ENCODE measurements at places on chromosomes 1 and 21.

DNA sequence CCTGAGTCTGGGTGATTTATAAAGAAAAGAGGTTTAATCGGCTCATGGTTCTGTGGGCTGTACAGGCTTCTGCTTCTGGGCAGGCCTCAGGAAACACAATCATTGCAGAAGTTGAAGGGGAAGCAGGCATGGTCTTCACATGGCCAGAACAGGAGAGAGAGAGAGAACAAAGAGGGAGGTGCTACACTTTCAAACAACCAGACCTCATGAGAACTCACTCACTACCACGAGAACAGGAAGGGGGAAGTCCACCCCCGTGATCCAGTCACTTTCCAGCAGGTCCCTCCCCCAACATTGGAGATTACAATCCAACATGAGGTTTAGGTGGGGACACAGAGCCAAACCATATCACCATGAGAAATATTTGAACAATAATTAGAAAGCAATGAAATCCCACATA is 222.9 kb downstream of the FAM72C start:
- no peak for DNase-seq

DNA sequence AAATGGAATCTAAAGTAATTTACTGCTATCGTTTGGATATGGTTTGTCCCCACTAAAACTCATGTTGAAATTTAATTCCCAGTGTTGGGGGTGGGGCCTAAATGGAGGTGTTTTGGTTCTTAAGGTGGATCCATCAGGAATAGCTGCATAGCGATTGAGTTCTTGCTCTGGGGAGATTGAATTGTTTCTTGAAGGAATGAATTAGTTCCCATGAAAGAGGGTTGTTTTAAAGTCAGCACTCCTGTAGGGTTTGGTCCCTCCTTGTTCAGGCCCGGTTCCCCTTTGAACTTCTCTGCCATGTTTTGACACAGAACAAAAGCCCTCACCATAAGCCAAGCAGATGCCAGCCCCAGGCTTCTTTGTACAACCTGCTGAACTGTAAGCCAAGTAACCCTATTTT is 170.9 kb downstream of the COL11A1 start:
- no peak for DNase-seq

- DNase-seq: no peak
Measured at GRCh38 chr1:44347280-44347679, 7.8 kb downstream of the ERI3 start.

GRCh38 chr21:32941263-32941662 is 84.5 kb upstream of the OLIG2 start:
- DNase-seq: no peak

- DNase-seq: peak; percentile 75
Measured at GRCh38 chr1:21270086-21270689, 20.1 kb downstream of the ECE1 start.

GRCh38 chr1:184559117-184559713 is 172.4 kb downstream of the C1orf21 start:
- no peak for DNase-seq
